Esophagus squamous epithelium (tissue), 5 donors: ENCODE measurements at places on chromosomes 12 and 14. TPM values are rescaled to one million over a fixed set of nuclear protein-coding genes. Genes with fewer than 3 reads are reported as not detected.

- no peak for DNase-seq
These were observed 18.7 kb upstream of the AP4S1 start for GRCh38 chr14:31006703-31007102.

GRCh38 chr14:103232031-103232808, 101.8 kb upstream of the EIF5 start:
- no peak for DNase-seq

- DNase-seq, result no peak
These were observed 453.7 kb upstream of the RGS6 start for GRCh38 chr14:71478542-71478941.

DNA sequence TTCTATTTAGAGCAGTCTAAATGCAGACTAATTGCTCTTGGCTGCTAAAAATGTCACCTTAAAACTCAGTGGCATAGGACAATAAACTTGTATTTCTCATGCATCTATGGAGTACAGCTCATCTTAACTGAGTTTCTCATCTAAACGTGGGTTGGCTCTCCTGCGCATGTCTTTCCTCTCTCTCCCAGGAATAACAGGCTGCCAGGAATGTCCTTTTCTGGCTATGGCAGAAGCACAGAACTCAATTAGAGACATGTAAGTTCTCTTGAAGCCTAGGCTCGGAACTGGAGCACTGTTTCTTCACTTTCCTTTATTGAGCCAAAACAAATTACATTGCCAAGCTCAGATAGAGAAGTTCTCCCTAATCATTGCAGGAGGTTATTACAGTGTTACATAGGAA, 722.3 kb upstream of the FLRT2 start:
- no peak for DNase-seq

GRCh38 chr12:108722463-108722862, 8.9 kb downstream of the CORO1C start:
- DNase-seq, result no peak

DNA sequence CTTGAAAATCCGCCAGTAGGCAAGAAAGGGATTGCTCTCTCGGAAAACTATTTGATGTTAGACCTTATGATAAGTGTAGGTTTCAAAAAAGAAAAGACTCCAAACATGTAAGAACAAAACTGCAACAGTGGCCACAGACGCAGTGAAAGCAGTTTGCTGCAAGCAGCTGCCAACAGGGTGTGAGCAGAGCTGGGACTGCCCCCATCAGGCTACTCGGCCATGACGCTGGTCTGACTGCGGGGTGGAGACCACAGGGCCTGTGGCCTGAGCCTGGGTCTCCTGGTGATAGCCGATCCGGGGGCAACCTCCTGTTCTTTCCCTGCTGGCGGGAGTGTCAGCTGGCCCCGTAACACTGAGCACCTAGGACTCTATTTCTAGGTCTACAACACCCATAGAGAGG, 63.2 kb downstream of the AMN start:
- DNase-seq, result no peak

The SLC25A47 gene
- not detected for total RNA-seq

The ARHGEF25 gene
- 4.3 TPM for total RNA-seq
